ENCODE measurements at places on chromosomes 16 and 17.

DNA sequence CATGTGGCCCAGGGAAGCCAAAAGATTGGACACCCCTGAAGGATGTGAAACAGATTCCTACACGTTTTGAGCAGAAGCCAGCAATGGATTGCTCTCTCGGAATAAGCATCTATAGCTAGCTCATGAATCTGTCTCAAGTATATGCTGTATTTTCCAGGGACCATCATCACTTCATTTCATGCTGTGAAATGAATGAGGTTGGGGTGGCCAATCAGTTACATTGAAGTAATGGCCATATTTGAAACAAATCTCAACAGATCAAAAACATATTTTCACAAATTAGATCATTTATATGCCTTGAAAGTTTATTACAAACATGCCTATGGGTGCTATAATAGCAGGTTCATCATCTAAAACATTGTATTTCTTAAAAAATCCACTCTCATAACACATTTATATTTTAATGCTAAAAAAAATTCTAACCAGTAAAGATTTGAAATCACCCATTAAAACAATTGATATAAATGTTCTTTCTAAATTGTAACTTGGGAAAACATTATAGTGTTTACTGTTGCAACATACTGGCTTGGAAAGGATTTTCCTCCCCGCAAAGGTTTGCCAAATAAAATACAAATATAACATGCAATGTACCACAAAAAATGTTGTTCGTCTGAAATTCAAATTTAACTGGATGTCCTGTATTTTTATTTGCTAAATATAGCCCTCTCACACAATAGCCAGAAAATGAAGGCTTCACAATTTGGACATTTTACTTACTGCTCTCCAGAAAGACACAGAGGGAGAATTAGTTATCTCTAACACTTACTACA lies 743.6 kb downstream of the KCNJ2 start:
- no peak for DNase-seq

DNA sequence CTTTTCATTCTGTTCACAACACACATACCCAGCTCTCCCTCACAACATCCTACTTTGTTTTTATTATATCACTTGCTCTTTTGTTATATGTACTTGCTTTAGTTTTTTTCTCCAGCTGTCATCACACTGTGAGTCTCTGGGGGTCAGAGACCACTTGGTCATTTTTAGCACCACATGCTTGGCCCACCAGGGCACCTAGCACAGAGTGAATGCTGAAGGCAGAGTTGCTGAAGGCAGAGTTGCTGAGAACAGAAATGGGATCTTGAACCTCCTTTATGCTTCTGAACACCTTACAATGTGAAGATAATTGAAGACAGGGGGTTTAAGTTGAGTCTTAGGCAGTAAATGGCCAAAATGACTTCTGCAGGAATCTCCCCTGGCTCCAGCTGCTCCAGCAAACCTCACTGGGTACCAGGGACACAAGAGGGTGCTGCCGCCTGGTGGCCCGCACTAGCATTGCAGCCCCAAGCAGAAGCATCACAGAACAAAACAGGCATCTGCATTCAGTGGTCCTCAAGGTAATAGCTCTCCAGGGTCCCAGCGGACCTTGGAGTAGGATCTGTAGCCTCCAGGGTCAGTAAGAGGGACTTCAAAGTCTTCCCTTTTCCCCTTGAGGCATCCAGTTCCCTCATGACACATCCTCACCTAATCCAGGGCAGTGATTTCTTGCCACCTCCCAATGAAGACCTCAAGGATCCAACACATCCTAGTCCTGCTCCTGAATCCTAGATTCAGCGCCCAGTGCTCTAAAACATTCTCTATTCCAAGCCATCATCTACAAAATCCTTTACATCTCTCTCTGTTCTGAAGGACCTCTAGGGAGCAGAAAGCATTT lies 1972.6 kb downstream of the TP53TG3F start:
- no peak for DNase-seq

GRCh38 chr17:69555056-69555455 lies 140.6 kb downstream of the MAP2K6 start:
- no peak for DNase-seq

GRCh38 chr17:15941781-15942180 lies 3.1 kb upstream of the ADORA2B start:
- DNase-seq = no peak

GRCh38 chr16:28261942-28262341 lies 30.4 kb upstream of the SBK1 start:
- no peak for DNase-seq

DNA sequence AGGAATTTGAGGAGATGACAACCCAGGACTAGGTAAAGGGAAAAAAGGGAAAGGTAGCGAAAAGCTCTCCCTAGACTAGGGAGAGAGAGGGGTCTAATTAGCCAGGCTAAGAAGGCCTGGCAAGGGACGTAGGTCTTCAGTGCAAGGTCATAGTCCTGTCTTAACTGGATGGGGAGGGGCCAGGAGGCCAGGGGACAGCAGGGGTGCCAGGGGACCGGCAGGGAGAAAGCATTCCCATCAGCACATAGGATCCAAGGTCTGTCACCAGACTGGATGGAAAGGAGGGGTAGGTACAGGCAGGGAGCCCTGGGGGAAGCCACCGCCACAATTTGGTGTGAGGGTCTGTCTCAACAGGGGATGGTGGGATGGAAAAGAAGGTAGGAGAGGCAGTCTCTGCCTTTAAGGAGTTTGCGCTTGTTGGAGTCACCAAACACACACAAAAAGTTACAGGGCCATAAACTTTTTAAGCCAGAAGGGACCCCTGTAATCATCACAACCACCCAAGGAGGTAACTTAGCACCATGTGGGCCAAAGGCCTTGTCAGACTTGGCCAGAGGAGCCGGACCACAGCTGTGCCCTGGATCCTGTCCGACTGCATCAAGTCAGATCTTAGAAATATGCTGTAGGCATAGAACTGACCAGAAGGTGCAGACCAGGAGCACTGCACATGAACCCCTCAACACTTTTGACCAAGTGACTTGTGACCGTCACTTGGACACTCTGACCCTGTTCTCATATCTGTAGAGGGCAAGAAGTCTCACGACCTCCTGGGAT lies 10.0 kb downstream of the AXIN2 start:
- DNase-seq = no peak

DNA sequence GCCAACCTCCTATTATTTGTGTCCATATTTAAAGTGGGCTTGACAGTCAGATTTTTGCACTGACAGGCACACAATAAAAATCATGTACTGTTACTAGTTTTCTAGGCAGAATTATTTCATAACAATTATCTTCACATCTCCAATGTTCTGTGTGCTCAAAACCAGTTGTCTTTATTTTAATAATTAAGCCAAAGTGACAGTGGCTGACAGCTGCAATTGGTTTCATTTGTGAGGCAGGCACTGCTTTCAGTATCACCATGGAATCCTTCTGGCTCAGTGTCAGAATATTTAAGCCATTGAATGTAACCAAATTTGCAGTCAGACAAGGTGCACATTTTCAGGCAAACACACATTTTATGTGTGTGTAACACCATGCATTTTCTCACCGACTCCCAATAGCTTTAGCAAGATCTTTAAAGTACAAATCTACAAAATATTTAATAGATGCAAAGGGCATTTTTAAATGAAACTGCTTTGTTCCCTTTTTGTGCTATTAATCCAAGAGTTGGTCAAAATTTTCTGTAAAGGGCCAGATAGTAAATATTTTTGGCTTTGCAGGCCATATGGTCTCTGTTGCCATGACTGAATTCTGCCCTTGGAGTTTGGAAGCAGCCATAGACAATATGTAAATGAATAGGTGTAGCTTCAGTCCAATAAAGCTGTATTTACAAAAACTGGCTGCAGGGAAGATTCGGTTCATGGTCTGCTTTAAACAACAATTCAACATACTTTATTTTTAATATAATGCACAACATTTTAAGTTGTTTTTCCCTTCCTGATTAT lies 486.0 kb downstream of the KCNJ2 start:
- no peak for DNase-seq

DNA sequence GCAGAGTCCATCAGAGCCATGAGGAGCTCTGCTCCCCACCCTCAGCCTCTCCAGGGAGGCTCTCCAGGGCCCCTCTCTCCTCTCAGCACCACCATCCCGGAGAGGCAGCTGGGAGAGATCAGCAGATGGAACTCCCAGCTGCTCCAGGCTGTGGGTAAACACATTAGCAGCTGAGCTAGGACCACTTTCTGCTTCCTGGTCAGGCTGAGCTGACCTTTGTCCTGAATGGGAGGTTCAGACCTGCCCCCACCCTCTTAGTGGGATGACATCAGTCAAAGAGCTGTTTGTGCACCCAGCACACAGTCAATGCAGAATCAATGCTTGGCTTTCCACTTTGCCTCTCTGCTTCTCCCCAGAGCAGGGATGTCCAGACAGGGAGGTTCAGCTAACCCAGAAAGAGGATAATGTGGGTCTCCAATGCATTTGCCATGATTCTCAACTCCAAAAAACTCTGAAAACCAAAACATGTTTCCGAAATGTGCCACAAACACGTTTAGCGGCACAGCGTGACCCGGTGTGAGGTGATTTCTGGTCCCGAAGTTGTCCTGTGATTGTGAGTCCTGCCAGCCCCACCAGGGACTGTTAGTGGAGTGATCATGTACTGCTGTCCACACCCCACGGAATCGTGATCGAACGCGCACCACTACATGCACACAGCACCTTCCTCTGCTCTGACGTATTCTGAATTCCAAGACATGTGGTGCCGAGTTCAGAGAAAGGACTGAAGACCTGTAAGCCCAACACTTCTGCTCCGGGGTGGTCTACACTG lies 6.7 kb downstream of the GPR142 start:
- no peak for DNase-seq

GRCh38 chr17:72539981-72540897 lies 419.4 kb downstream of the SOX9 start:
- DNase-seq = peak; percentile 60

DNA sequence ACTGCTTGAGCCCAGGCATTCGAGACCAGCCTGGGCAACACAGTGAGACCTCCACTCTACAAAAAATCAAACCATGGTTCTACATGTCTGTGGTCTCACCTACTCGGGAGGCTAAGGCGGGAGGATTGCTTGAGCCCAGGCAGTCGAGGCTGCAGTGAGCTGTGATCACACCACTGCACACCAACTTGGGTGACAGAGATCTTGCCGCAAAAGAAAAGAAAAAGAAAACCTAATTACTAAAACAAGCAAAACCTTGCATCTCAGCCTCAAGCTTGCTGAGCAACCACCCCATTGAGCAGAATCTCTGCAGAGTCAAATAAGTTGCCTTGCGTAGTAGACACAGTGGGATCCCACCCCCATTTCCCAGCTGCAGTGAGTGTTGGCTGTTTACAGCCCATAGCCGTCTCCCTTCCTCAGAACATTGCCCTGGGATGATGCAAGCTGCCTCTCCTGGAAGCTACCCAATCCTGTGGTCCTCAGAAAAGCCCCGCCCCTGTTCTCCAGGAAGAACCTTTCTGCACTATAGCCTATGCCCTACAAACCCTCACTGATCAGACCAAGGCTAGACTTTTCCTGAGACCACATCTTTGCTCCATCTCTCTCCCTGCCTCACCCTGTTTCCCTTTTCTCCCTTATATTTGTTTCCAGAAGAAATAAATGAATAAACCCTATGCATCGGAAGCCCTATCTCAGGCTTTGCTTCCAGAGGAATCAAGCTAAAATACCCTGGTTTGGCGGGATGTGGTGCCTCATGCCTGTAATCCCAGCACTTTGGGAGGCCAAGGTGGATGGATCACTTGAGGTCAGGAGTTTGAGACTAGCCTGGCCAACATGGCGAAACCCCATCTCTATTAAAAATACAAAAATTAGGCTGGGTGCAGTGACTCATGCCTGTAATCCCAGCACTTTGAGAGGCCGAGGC lies 16.7 kb upstream of the ERN2 start:
- no peak for DNase-seq

GRCh38 chr17:61495161-61495857 lies 43.1 kb downstream of the TBX4 start:
- DNase-seq = no peak
